ENCODE measurements at places on chromosomes 12 and 14. TPM values are rescaled to one million over a fixed set of nuclear protein-coding genes. Genes with fewer than 3 reads are reported as not detected.
A peak's percentile ranks its signal among the peaks of the same experiment; 100 is the strongest.

- no peak for DNase-seq
These were observed 6.9 kb upstream of the HOXC11 start for GRCh38 chr12:53966085-53966384.

GRCh38 chr12:94875525-94875924 is 128.0 kb downstream of the NDUFA12 start:
- DNase-seq: peak; percentile 65

The GDF3 gene
- not detected for total RNA-seq

The MLXIP gene
- total RNA-seq: 46.3 TPM

The RNASE7 gene
- total RNA-seq: not detected

The FOXN4 gene
- 0.52 TPM for total RNA-seq

All from HCT116 (cell line).